Stimulated activated CD4-positive, alpha-beta T cell treated with anti-CD3 and anti-CD28 coated beads, Interleukin-15, amount 100 ng/mL, for 24 hours (primary cell): ENCODE measurements at places on chromosomes 5 and 9.

- DNase-seq, result no peak
Measured at GRCh38 chr5:171598641-171599152, 179.2 kb downstream of the FGF18 start.

GRCh38 chr5:109644829-109645228 lies 44.9 kb upstream of the MAN2A1 start:
- no peak for DNase-seq

DNA sequence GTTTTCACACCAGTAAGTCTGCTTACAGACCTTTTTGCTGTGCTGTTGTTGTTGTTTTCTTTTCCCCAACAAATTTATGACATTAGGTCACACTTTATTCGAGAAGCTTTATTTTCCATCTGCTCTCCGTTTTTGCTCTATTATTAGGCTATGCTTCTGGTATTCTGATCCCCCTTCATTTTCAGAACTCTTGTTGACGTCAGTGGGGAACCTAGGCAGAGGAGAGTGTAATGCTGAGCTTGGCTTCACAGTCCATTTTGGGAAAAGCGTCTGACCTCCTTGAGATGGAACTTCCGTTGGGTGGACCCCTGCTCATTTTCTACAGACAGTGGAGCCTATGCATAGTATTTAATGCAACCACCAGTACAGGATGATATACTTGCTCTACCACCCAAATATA lies 387.9 kb upstream of the MEF2C start:
- DNase-seq, result no peak

- peak; percentile 87 for DNase-seq
Measured at GRCh38 chr9:88388203-88388885, at the start of gene SPIN1. TSS of gene SPIN1 (plus strand) at chr9:88388444. CDS start at chr9:88426540, 38,096 bp downstream.

DNA sequence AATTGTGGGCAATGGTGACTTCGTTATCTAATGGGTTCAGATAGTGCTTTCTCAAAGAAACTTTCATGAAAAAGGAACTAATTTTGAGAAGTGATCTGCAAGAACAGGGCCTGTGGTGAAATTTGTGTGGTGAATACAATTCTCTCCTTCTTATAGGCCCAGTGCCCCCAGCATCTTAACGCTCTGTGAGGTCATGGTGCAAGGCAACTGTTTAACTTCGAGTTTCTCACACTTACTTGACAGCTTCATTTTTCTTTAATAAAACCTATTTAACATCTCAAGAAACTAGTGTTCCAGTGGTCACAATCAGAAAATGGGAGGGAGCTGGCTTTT lies 69.2 kb downstream of the FAM114A2 start:
- no peak for DNase-seq

GRCh38 chr5:96614110-96614691 lies 48.0 kb upstream of the CAST start:
- DNase-seq, result peak; percentile 57

DNA sequence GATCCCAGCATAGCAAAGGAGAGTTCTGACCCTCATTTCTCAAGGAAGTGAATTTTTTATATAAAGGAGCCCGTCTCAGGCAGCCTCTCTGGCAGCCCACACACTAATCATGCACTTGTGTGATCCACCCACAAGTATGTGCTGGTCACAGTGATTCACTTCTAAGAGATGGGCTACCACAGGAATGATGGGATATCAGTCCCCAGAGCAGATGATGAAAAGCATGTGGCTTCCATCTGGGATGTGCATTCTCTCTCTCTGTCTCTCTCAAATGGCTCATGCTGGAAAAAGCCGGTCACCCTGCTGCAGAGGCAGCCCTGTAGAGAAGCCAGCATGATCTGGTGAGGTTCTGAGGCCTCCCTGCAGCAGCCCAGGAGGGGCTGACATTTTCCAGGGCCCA lies 74.2 kb upstream of the ADCY2 start:
- DNase-seq, result no peak

DNA sequence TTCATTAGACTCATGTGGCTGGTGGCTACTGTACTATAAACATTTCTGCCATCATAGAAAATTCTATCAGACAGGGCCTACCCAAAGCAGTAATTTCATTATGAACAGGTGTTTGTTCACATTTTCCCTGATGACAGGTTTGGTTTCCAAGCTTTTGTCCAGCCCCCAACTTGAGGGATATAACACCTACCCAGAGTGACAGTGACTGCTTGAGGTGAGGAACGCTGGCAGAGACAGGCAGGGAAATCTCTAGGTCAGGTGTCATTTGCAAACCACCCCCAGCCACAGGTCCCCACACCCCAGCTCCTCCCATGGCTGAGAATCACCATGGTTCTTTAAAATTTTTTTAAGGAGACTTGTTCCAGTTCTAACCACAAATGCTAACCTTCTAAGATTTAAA lies 25.5 kb downstream of the GOLM1 start:
- DNase-seq, result no peak

DNA sequence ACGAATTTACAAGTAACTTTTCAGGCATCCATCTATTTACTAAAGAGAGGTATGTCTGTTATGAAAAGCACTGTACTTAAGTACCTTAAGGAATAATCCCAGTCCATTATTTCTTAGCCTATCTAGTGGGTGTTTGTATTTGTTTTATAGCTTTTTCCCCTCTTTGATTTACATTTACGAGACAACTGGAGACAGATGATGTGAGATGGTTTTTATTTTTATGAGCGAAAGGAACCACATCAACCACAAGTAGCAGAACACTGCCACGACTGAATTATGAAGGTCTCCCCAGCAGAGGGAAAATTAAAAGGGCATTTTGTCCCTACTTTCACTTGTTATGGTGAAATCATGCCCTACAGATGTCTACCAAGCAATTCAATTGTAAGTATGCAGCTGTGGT lies 357.8 kb downstream of the NFIB start:
- no peak for DNase-seq

- peak; percentile 50 for DNase-seq
Measured at GRCh38 chr5:997001-997474, 11.6 kb upstream of the NKD2 start.

DNA sequence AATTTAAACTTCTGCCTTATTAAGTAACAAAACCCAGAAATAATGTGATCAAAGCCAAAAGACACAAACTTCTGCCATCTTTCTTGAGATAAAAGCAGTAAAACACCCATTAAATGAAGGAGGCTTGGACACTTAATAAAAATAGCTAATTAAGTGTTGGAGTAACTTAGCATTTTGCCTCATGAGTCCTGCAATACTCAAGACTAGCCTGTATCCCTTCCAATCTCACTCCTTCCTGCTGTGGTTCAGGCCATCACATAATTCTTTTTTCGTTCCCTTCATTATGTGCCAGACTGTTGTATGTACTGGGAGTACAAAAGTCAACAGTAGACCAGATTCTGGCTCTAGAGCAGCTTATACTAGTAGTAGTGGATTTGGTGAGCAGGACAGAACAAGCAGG lies 250.2 kb downstream of the NFIB start:
- no peak for DNase-seq

DNA sequence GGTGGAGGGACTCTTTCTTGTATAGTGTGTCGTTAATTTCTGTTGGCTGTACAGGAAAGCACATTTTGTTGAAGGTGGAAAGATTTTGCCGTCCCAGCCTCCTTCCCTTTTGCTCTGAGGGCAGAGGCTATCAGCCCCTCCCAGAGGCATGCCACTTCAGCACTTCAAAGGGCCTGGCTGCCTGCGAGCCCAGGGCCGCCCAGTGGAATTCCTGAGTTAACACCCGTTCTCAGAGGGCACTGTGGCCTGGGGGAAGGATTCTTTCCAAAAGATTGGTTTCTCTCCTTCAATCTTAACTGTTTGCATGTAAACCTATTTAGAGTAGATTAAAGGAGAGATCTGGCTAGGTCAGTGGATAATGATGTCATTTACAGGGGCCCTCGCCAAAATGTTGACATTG lies 238.6 kb downstream of the FANCC start:
- no peak for DNase-seq

GRCh38 chr9:75432888-75433287 lies 344.6 kb downstream of the OSTF1 start:
- DNase-seq, result no peak

- no peak for DNase-seq
Measured at GRCh38 chr5:117889596-117889995, 1098.8 kb downstream of the DTWD2 start.

DNA sequence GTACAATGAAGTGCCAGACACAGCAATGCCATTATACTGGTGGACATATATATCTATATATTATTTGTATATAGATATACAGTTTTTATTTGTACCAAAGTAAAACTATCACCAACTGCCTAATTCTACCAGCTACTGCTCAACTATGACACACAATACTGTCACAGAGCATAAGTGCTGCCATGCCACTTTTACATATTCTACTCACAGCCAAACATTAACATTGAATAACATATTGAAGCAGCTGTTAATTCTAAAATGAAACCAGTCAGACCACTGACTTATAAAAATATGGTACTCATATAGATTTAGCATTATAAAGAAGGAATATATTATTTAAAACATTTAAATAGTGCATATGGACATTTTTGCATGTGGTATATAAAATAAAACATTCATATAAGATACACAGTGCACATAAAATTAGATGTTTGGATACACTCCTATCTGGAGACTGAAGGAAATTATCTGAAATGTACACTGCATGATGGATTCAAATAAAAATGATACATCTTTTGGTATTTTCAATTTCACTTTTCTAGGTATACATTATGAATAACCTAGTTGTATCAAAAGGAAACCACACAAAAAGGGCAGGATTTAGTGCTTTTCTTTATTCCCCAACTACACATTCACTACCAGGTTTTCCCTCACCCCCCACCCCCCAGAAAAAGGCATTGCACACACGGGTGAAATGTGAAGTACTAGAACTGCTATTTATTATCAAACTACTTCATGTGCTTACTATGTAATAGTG lies 48.9 kb downstream of the PKD2L2 start:
- peak; percentile 27 for DNase-seq

- no peak for DNase-seq
Measured at GRCh38 chr9:84941792-84942191, 272.3 kb downstream of the NTRK2 start.

DNA sequence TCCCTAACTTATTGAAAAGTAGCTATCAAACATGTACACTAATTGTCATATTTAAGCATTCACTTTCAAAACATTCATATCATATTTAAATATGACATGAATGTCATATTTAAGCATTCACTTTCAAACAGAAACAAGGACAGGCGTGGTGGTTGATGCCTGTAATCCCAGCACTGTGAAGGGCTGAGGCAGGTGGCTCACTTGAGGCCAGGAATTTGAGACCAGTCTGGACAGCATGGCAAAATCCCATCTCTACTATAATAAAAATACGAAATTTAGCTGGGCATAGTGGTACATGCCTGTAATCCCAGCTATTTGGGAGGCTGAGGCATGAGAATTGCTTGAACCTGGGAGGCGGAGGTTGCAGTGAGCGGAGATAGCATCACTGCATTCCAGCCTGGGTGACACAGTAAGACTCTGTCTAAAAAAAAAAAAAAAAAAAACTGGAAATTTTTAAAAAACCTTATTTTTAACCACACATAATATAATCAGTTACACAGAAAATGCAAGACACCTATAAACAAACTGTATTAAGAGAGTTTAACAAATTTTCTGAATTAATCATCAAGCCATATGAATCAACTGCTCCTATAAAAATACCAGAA lies 88.1 kb downstream of the LPAR1 start:
- no peak for DNase-seq

DNA sequence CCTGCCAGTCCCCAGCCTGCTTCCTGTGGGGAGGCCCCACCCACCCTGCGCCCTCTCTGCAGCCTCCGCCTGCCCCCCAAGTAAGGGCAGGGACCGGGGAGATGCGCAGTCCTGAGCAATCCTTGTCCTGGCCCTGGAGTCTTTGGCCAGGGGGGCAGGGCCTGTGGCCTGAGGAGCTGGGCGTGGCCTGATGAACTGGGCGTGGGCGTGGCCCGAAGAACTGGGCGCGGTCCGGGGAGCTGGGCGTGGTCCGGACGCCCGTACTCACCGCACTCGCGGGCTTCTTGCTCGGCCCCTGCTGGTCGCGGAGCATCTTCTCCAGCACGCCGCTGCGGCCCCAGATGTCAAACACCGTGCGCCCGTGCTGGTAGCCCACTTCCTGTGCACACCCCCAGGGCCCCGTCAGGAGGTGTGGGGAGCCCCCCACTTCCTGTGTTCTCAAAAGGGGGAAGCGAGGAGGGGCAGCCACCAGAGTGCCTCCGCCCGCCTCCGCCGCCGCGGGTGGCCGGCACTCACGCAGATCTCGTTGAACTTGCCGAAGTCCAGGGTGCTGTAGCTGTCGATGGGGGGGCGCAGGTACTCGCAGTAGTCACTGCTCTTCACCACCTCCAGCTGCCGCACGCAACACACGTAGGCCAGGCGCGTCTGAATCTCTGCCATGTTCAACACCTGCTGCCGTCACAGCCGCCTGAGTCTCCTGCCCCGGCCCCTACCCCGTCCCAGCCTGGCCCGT lies 2.7 kb upstream of the NSMF start:
- DNase-seq, result peak; percentile 89
